ENCODE measurements at places on chromosomes 16 and 17.
A peak's percentile ranks its signal among the peaks of the same experiment; 100 is the strongest.

GRCh38 chr16:23855010-23855409, 19.2 kb downstream of the PRKCB start:
- no peak for DNase-seq

GRCh38 chr17:78168242-78168902, at the start of gene SYNGR2:
SYNGR2 (plus strand) TSS chr17:78168581; CDS start chr17:78168617, 36 bp downstream.
- DNase-seq = peak; percentile 81

DNA sequence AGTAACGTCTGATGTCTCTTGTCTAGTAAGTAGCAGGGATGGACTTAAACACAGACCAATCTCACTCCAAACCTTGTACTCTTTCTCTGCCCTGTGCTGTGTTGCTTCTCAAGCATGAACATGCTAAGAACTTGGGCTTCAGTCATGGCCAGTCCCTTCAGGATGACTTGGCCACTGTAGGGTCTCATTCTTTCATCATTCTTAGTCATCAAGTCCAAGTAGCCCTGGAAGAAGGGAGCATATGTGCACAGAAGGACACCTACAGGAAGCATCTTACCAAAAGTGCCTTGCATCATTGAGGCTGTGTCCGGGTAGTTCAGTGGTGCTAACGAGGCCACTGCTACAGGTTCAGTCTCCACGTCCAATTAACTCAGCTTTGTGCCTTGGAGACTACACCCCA, 80.7 kb downstream of the CDK5R1 start:
- DNase-seq = no peak

- DNase-seq = no peak
Observed at GRCh38 chr17:74840989-74841666, 18.6 kb downstream of the GRIN2C start.

- no peak for DNase-seq
Observed at GRCh38 chr16:58176608-58177352, 21.1 kb downstream of the CSNK2A2 start.

DNA sequence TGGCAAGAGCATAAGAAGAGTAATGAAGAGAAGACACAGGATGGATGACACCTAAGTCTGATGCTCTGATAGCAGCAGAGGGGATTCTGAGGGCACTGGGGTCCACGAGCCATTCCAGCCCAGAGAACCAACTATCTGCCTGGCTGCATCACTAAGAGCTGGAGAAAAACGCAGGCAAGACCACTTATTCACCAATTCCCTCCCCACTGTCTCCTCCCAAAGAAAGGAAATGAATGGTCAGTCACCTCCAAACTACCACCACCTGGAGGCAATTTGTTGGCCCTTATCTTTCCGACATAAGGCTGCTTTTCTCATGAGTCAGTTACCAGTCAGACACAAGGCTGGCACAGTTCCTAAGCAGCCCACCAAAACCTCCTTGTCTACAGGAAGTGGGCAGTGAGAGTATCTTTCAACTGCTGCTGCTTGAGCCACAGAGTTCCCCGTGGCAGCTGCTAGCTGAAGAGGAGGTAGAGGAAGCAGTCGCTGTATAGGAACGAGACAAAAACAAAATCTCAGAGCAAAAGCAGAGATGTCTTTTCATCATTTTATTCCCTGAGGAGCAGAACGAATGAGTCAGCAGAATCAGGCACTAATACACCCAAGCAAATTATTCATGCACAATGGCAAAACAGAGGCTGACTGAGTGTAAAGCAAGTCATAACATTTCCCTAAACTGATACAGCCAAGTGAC, 111.1 kb downstream of the SMG6 start:
- peak; percentile 56 for DNase-seq

DNA sequence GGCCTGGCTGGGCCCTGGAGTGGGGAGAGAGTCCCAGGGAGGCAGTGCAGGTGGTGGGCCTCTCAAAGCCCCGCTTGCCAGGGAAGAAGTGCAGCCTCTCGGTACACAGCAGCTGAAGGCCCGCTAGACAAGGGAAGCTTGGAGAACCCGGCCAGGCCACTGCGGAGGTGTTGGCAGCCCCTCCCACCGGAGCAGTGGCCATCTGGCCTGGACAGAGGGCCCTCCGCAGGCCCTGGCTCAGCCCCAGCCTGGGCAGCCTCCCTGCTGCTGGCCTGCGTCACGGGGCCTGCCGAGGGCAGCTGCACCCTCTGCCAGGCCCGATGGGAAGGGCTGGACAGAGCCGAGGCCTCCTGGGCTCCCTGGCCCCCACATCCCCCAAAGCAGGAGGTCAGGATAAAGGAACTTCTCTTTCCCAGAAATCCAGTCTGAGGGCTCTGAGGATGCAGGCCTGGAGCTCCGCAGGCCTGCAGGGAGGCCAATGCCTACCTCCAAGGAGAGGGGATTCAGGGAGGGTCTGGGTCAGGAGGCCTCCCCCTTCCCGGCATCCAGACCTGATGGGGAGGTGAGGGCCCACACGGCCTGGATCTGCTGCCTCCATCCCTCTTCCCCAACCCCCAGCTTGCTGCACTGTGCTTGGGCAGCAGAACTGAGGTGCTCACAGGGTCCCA, 4.3 kb downstream of the SPPL2C start:
- no peak for DNase-seq

DNA sequence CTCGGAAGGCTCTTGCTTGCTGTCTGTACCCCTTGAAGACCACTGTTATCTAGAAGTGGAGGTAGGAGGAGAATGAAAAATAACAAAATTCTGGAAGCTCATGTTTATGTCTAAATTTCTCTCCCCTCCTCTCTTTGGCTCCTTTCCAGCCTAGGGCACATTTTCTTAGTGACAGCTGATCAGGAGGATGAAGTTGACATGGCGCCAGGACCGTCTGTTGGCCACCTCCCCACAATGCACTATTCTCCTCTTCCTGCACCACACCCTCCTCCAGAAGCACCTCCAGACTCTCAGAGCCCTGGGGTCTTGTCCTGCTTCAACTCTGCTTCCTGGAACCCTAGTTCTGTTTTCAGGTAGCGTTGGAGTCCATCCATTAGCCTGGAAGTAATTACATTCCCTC, 25.5 kb upstream of the SSTR2 start:
- DNase-seq = no peak
